ENCODE measurements at places on chromosomes 5 and 9. TPM values are rescaled to one million over a fixed set of nuclear protein-coding genes. Genes with fewer than 3 reads are reported as not detected.

DNA sequence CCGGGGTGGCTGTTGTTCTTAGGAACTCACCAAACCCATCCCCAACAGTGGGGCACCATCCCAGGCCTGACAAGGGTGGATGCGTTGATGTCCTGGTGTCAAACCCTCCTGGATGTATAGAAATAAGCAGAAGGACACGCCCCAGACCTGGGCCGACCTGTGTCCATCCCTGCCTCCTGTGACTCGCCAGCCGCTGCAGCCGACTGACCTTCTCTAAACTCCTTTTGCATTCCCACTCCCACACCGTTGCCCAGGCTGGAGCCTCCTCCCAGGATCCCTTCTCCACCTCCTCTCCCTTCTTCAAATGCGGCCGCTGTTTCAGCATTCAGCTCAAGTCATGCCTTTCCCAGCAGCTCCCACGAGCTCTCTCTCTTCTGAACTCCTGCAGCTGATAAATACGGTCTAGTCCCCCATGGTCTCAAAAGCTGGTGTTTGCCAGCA is 213.2 kb upstream of the IER5L start:
- H3K4me1 ChIP-seq, result no peaks in the 10 kb centered on the region
- no peak overlapping the region for H3K27ac ChIP-seq
- H3K36me3 ChIP-seq, result no peaks in the 10 kb centered on the region
- H3K4me3 ChIP-seq, result no peak overlapping the region
- H3K27me3 ChIP-seq, result no peaks in the 10 kb centered on the region

DNA sequence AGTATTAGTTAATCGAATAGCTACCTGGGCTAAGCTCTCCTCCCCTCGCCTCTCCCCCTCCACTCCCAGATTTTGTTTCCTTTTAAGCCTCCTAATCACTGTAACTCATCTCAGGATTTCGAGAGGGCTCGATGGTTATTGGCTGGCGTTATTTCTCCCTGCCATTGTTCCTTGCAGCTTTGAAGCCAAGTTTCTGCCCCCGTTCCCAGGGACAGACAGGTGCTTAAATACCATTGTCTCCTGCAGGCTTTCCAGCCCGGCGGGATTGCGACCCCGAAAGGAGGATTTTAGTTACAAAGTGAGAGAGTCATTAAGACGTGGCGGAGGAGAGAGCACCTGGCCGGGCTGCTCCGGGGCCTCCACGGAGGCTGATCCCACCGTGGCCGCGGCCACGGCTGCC is 46.2 kb downstream of the ASS1 start:
- H3K4me3 ChIP-seq, result no peak overlapping the region
- no peaks in the 10 kb centered on the region for H3K36me3 ChIP-seq
- no peak overlapping the region for H3K27ac ChIP-seq
- H3K4me1 ChIP-seq, result no peaks in the 10 kb centered on the region
- no peaks in the 10 kb centered on the region for H3K27me3 ChIP-seq

- no peaks in the 10 kb centered on the region for H3K36me3 ChIP-seq
- H3K4me1 ChIP-seq, result no peaks in the 10 kb centered on the region
- no peak overlapping the region for H3K4me3 ChIP-seq
- DNase-seq, result no peak
Observed at GRCh38 chr9:133606708-133607025, 2.5 kb downstream of the FAM163B start.

GRCh38 chr5:175092691-175093090 is 351.3 kb downstream of the DRD1 start:
- no peaks in the 10 kb centered on the region for H3K4me1 ChIP-seq
- H3K36me3 ChIP-seq, result no peaks in the 10 kb centered on the region
- DNase-seq, result no peak
- no peaks in the 10 kb centered on the region for H3K27me3 ChIP-seq
- no peak overlapping the region for H3K27ac ChIP-seq

PSAT1 gene
- 10.3 TPM for total RNA-seq

PCDHB10 gene
- not detected for total RNA-seq
